Fibroblast of skin of right biceps (primary cell): ENCODE measurements at places on chromosomes 1 and 21.
A peak's percentile ranks its signal among the peaks of the same experiment; 100 is the strongest.

DNA sequence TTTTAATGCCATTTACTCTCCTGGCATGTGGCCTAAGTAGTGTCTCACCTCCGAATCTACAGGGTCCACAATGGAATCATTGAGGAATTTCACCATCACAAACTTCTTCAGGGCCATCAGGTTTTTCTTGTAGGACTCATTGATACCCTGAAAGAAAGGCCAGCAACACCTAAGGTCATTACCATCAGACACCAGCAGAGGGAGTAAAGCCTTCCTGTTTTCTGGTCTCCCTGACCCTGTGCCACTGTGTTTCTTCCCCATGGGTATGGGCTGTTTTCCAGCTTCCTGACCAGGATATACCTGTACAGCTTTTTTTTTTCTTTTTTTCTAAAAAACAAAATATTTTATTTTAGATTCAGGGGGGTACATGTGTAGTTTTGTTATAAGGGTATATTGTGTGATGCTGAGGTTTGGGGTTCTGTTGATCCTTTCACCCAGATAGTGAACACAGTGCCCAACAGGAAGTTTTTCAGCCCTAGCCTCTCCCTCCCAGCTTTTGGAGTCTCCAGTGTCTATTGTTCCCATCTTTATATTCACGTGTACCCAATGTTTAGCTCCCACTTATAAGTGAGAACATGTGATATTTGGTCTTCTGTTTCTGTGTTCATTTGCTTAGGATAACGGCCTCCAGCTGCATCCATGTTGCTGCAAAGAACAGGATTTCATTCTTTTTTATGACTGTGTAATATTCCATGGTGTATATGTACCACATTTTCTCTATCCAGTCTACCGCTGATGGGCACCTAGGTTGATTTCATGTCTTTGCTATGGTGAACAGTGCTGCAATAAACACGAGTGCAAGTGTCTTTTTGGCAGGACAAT lies 18.3 kb downstream of the PPT1 start:
- peak; percentile 57 for DNase-seq

DNA sequence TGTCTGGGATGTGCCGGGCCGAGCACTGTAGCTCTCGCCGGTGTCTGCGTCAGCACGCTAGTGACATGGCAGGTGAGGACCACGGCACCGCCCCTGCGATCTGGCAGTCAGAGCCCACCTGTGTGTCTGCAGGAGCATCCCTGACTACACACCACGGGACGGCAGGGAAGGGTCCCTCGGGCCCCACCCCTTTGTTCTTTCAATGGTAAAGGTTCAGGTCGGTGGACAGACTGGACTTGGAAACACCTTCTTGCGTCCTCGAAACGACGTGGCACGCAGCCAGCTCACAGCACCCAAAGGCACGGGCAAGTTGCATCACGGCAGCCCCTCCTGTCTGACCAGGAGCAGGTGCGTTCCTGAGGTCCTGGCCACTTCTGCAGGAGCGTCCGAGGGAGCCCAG lies 3.7 kb upstream of the SAMD11 start:
- DNase-seq, result no peak

DNA sequence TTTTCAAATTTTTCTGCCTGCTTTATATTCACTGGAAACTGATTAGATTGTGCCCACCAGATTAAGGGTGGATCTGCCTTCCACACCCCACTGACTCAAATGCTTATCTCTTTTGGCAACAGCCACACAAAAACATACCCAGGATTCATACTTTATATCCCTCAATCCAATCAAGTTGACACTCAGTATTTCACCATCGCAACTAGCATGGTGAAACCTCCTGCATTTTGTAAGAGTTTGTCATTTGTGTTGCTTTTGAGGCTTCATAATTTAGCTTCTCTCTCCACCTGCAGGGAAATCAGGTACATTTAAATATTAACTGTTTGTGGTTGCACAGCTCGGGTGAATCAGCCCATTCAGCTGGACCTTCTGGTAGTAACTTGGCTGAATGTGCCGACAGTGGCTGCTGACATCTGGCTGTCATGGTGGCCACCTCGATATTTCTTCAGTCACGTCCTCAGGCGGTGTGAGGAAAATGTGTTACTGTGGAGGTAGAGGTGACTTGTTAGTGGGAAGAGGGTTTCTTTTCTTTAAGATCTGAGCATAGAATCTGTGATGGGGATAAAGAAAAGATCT lies 224.0 kb downstream of the PTBP2 start:
- DNase-seq, result no peak

GRCh38 chr1:1432951-1433803 lies 2.3 kb upstream of the VWA1 start:
- DNase-seq, result no peak

DNA sequence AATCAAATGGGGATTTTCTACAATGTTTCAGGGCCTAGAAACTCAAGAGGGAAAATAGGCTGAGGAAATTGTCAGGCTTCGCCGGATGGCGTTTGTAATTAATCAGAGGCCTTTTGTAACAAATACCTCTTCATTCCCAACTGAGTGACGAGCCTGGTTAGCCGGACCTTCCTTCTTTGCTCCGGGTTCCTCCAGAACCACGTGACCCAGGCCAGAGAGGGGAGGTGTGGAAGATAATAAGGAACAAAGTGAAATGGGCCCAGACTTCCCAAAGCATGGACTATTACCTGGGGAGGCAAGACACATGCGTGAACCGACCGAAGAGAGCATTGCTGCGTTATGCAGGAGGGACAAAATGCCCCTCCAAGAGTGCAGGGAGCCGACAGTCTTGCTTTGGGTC lies 7.5 kb upstream of the IGSF21 start:
- DNase-seq, result no peak

- no peak for DNase-seq
Measured at GRCh38 chr1:16198444-16199156, 13.9 kb downstream of the ARHGEF19 start.
